ENCODE measurements at places on chromosomes 11 and 22. TPM values are rescaled to one million over a fixed set of nuclear protein-coding genes. Genes with fewer than 3 reads are reported as not detected.

FKBP2 gene
- total RNA-seq = 53.8 TPM

OR51B5 gene
- not detected for total RNA-seq

B3GAT1 gene
- total RNA-seq = 0.32 TPM

PGA3 gene
- 47.2 TPM for total RNA-seq

CCDC73 gene
- not detected for total RNA-seq

SULT4A1 gene
- 1.7 TPM for total RNA-seq

ZBTB3 gene
- 6.1 TPM for total RNA-seq

ZFPL1 gene
- total RNA-seq = 32.1 TPM

OR5L1 gene
- total RNA-seq = not detected

OR56A3 gene
- total RNA-seq = not detected

FGF3 gene
- not detected for total RNA-seq

ARL2 gene
- 93.0 TPM for total RNA-seq

SCGB1C1 gene
- total RNA-seq = not detected

PLEKHB1 gene
- total RNA-seq = 0.58 TPM

FGF4 gene
- not detected for total RNA-seq

MFNG gene
- 33.6 TPM for total RNA-seq

MPZL3 gene
- 1.7 TPM for total RNA-seq

SEZ6L gene
- total RNA-seq = not detected

SPI1 gene
- total RNA-seq = 74.7 TPM

TMEM86A gene
- total RNA-seq = 6.1 TPM

NLRP14 gene
- not detected for total RNA-seq

SNX32 gene
- total RNA-seq = not detected

OR8G5 gene
- not detected for total RNA-seq

IGSF22 gene
- total RNA-seq = 1.00 TPM

IL17REL gene
- total RNA-seq = not detected

LAYN gene
- 7.1 TPM for total RNA-seq

OR5AR1 gene
- total RNA-seq = not detected

TBX1 gene
- total RNA-seq = 3.0 TPM

ARHGAP42 gene
- total RNA-seq = 20.7 TPM

BATF2 gene
- total RNA-seq = 2.1 TPM

SPDYC gene
- total RNA-seq = not detected

TMEM179B gene
- 30.6 TPM for total RNA-seq

ZC3H12C gene
- 14.9 TPM for total RNA-seq

RHOG gene
- total RNA-seq = 83.3 TPM

MS4A12 gene
- total RNA-seq = not detected

OR52H1 gene
- not detected for total RNA-seq

NAALAD2 gene
- 2.7 TPM for total RNA-seq

RTN4RL2 gene
- total RNA-seq = 2.8 TPM

ALDH3B1 gene
- total RNA-seq = 14.6 TPM

GNB1L gene
- 4.2 TPM for total RNA-seq

RASL10A gene
- 1.9 TPM for total RNA-seq

THY1 gene
- total RNA-seq = 33.4 TPM

UQCC3 gene
- 7.4 TPM for total RNA-seq

APOBEC3A gene
- 17.5 TPM for total RNA-seq

MIAT gene
- 2.5 TPM for total RNA-seq

MUC2 gene
- total RNA-seq = 0.80 TPM
